Transverse colon (tissue), 4 donors: ENCODE measurements at places on chromosomes 12 and 14. TPM values are rescaled to one million over a fixed set of nuclear protein-coding genes. Genes with fewer than 3 reads are reported as not detected.

DNA sequence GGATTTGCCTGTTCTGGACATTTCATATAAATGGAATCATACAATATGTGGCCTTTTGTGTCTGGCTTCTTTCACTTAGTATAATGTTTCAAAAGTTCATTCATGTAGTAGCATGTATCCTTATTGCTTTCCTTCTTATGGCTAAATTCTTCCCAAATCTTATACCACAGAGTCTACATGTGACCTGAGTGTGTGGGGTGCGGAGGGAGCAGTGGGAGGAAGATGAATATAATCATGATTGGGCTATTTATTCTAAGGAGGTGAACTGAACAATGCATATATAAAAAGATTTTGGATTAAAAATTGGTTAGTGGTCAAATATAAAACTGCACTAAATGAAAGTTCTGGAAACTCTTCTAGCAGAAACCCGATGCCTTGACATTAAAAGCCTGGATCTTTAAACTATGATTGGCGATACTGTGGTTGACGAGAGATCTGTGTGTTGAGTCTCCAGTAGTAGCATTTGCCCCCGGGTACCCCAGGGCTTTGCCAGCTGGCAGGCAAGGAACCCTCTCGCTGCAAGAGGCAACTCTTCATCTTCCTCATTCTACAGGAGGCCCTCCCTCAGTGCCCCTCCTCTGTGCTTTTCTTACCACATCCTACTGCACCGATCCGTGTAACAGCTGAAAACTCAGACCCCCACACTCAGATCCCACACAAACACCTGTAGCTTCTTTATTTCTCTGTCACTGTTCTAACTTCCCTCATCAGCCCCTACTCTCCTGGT, 2.6 kb downstream of the CYP46A1 start:
- DNase-seq, result no peak

GRCh38 chr12:106188256-106188655, 49.5 kb upstream of the NUAK1 start:
- DNase-seq, result no peak

DNA sequence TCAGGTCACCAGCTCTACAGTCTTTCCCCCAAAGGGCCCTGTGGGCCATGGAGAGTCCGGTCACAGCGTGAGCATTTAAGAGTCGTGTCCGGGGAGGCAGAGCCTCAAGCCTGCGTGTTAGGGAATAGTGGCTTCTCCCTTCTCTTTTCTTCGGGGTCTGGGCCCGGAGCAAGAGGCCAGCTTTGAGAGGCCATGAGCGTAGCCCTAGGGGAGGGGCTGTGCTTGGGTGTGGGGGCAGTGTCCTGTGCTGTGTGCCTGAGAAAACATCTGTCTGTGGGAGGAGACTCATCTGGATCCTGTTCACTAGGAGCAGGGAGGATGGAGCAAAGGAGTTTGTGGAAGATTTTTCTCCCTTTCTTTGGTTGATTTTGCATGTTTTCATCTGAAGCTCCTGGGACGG, 5.3 kb downstream of the LRP1-AS start:
- DNase-seq, result no peak

DNA sequence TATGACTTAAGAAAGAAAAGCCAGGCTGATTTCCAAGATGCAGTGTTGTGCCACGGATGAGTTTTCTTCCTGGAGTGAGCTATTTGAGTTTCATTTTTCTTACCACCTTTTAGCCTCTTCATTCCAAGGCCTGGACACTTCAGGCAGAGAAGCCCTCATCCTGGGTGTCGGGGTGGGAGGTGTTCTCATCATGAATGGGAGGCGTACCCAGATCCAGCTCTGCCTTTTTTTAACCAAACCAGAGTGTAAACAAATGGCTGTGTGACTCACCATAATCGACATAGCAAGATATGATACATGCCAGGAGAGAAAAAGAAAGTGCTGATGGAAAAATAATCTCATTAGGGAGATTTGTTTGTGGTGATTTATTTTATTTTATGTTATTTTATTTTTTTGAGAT, 79.9 kb downstream of the ARF6 start:
- peak; percentile 74 for DNase-seq

DNA sequence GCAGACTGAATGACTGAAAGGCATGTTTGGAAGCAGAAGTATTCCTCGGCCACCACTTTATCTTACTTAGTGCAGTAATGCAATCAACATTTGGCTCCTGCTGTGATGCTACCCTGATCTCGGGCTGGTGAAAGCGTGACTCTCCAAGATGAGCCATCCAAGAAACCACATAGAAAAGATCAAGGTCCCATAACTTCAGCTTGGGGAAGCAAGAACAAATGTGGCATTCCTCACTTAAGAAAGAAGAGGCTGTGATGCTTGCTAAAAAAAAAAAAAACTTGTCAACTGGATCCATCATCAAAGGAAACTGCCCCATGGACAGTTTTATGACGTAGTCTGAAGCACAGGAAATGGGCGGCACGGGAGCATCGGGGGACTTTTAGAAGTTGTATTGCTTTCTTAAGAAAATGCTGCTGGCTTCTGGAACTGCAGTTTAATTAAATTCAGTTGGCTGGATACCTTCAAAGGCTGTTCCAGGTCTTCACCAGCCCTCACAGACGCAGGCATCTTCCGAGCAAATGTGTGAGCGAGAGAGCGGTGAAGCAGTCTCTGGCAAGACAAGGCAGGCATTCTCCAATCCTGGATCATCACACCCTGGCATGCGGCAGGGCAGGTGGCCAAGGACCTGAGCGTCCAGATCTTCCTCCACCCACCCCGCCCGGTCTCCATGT, 38.2 kb upstream of the MAP1LC3B2 start:
- DNase-seq, result no peak

GRCh38 chr14:90487462-90487861, 90.6 kb downstream of the CALM1 start:
- DNase-seq, result no peak

GRCh38 chr12:1518591-1519516, 75.5 kb downstream of the FBXL14 start:
- no peak for DNase-seq

DNA sequence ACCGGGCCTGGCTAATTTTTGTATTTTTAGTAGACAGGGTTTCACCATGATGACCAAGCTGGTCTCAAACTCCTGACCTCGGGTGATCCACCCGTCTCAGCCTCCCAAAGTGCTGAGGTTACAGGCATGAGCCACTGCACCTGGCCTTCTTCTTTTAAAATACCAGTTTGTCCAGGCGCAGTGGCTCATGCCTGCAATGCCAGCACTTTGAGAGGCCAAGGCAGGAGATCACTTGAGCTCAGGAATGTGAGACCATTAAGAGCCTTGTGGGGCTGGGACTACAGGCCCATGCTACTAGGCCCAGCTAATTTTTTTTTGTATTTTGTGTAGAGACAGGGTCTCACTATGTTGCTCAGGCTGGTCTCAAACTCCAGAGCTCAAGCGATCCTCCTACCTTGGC, 8.1 kb upstream of the PEBP1 start:
- DNase-seq, result no peak

DNA sequence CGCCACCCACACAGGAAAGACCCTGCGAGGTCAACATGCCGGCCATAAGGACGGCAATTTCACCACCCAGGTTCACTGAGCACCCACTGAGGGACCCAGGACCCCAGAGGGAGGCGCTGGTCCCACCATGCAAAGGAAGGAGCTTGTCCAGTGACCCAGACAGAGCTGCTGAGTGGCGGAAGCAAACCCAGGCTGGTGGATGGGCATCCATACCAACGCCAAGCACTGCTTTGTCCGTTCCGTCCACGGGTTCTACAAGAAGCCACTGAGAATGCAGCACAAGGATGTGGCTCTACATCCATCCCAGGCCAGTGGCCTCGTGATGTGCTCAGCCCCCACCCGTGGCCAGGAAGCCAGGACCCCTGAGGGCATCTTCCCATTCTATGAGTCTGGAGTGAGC, 23.8 kb upstream of the GOLGA3 start:
- no peak for DNase-seq

DNA sequence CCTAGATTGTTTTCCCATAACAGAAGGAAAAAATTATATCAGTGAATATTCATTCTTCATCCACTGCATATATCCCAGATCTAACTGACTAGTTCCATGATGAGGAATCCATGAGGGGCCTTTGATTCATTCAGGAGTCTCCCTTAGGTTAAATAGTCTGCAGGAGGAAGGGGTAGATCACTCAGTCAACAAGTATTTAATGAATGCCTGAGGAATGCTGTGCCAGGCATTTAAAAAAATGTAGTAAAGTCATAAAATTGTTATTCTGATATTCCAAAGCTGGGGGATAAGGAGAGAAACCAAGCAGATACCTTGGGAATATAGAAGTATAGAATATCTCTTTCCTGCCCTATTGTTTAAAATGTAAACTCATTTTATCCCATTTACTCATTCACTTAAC, 216.2 kb upstream of the CAND1 start:
- no peak for DNase-seq

GRCh38 chr12:46365951-46366379, 6.6 kb downstream of the SLC38A2 start:
- DNase-seq, result no peak

The DBX2 gene
- not detected for total RNA-seq

The AHSA1 gene
- 66.6 TPM for total RNA-seq

The MPHOSPH9 gene
- 39.9 TPM for total RNA-seq

The TPH2 gene
- total RNA-seq, result not detected
